Thyroid gland (tissue), 4 donors: ENCODE measurements at places on chromosomes 12 and 14.
A peak's percentile ranks its signal among the peaks of the same experiment; 100 is the strongest.

GRCh38 chr12:93098077-93098476 is 169.0 kb upstream of the EEA1 start:
- H3K4me3 ChIP-seq: no peak overlapping the region
- H3K27me3 ChIP-seq: no peaks in the 10 kb centered on the region
- no peaks in the 10 kb centered on the region for H3K36me3 ChIP-seq
- no peaks in the 10 kb centered on the region for H3K4me1 ChIP-seq
- DNase-seq: peak; percentile 51

- no peak overlapping the region for H3K4me3 ChIP-seq
- no peaks in the 10 kb centered on the region for H3K36me3 ChIP-seq
- H3K27me3 ChIP-seq: no peaks in the 10 kb centered on the region
- peak; percentile 2 for DNase-seq
- no peak overlapping the region for H3K27ac ChIP-seq
- peaks cover 12% of the 10 kb centered on the region for H3K4me1 ChIP-seq
Observed at GRCh38 chr14:96038558-96038919, 623 bp upstream of the C14orf132 start.

GRCh38 chr12:94593822-94594442 is 56.4 kb downstream of the TMCC3 start:
- DNase-seq: no peak
- H3K27me3 ChIP-seq: no peaks in the 10 kb centered on the region
- H3K36me3 ChIP-seq: no peaks in the 10 kb centered on the region
- H3K4me3 ChIP-seq: no peak overlapping the region

DNA sequence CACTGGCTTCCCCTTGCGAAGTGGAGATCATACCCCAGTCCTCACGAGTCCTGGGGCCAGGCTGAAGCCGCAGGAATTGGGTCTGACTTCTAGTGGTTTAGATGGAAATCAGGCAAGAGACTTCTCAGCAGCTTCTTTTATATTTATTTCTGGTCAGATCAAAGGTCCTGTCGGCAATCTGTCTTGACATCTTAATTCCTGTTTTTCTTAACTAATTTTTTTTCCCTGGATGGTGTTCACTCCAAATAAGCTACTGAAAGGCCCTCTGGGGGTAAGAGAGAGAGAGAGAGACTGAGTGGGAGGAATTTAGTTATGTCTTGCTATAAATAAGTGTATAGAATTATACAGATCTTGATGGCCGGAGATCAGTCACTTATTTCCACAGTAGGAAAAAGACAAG is 698.7 kb upstream of the TBX3 start:
- no peaks in the 10 kb centered on the region for H3K27me3 ChIP-seq
- no peaks in the 10 kb centered on the region for H3K36me3 ChIP-seq
- no peak overlapping the region for H3K4me3 ChIP-seq
- no peaks in the 10 kb centered on the region for H3K4me1 ChIP-seq
- no peak overlapping the region for H3K27ac ChIP-seq

DNA sequence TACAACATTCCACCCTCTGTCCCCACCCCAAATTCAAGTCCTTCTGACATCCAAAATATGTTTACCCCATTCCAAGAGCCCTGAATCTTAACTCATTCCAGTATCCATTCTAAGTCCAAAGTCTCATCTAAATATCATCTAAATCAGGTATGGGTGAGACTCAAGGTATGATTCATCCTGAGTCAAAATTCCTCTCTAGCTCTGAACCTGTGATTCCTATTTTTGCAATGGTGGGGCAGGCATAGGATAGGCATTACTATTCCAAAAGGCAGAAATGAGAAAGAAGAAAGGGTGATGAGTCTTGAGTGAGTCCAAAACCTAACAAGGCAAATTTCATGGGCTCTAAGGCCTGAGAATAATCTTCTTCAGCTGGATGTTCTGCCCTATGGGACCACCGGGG is 140.3 kb upstream of the FAR2 start:
- no peak overlapping the region for H3K4me3 ChIP-seq
- H3K4me1 ChIP-seq: no peaks in the 10 kb centered on the region
- no peaks in the 10 kb centered on the region for H3K36me3 ChIP-seq
- no peaks in the 10 kb centered on the region for H3K27me3 ChIP-seq
- H3K27ac ChIP-seq: no peak overlapping the region

GRCh38 chr14:68552602-68553001 is 240.3 kb downstream of the ZFP36L1 start:
- peak overlapping the region; percentile 73 for H3K27ac ChIP-seq
- DNase-seq: peak; percentile 54
- H3K4me3 ChIP-seq: no peak overlapping the region
- H3K27me3 ChIP-seq: no peaks in the 10 kb centered on the region
- H3K36me3 ChIP-seq: no peaks in the 10 kb centered on the region

- H3K27me3 ChIP-seq: no peaks in the 10 kb centered on the region
- no peaks in the 10 kb centered on the region for H3K36me3 ChIP-seq
- no peak overlapping the region for H3K4me3 ChIP-seq
- DNase-seq: peak; percentile 62
- H3K4me1 ChIP-seq: peaks cover 75% of the 10 kb centered on the region
- peak overlapping the region; percentile 90 for H3K27ac ChIP-seq
Observed at GRCh38 chr14:64717870-64718269, 13.6 kb downstream of the PLEKHG3 start.

DNA sequence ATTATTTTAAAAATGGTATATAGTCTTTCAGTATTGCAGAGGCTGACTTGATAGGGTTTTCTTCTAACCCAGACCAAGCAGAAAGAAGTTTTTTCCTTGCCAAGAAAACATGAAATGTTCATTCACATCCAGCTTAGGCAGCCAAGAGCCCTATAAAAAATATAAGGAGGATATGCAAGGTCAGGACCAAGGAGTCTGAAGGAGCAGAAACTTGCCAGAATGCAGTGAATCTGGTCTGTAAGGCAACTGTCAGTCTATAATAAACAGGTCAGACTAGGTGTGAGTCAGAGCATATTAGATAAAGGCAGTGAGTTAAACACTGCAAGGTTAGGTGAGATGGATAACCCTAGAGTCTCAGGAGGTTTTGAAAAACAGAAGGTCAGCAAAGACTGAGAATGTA is 645.5 kb downstream of the C12orf50 start:
- no peaks in the 10 kb centered on the region for H3K36me3 ChIP-seq
- DNase-seq: no peak
- no peaks in the 10 kb centered on the region for H3K4me1 ChIP-seq
- H3K27me3 ChIP-seq: no peaks in the 10 kb centered on the region
- H3K4me3 ChIP-seq: no peak overlapping the region

GRCh38 chr12:546920-547845 is 87.4 kb downstream of the B4GALNT3 start:
- H3K36me3 ChIP-seq: no peaks in the 10 kb centered on the region
- peak; percentile 55 for DNase-seq
- no peak overlapping the region for H3K27ac ChIP-seq
- H3K27me3 ChIP-seq: no peaks in the 10 kb centered on the region
- peaks cover 4% of the 10 kb centered on the region for H3K4me1 ChIP-seq

DNA sequence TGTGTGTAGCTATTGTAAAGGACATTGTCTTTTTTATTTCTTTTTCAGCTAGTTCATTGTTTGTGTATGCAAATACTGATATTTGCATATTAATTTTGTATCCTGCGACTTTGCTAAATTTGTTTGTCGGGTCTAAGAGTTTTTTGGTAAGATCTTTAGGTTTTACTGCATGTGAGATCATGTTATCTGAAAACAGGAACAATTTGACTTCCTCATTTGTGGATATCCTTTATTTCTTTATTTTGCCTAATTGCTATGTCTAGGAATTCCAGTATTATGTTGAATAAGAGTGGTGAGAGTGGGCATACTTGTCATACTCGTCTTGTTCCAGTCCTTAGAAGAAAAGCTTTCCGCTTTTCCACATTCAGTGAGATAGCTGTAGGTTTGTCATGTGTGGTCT is 28.8 kb downstream of the SIX4 start:
- H3K4me1 ChIP-seq: no peaks in the 10 kb centered on the region
- H3K36me3 ChIP-seq: no peaks in the 10 kb centered on the region
- no peak overlapping the region for H3K27ac ChIP-seq

- peaks cover 20% of the 10 kb centered on the region for H3K4me1 ChIP-seq
- no peaks in the 10 kb centered on the region for H3K36me3 ChIP-seq
- H3K27me3 ChIP-seq: no peaks in the 10 kb centered on the region
Observed at GRCh38 chr12:123363740-123364531, 711 bp downstream of the SBNO1 start.
